Right lung (tissue), 10 donors: ENCODE measurements at places on chromosomes 3 and 15. TPM values are rescaled to one million over a fixed set of nuclear protein-coding genes. Genes with fewer than 3 reads are reported as not detected.

- no peak for DNase-seq
Measured at GRCh38 chr3:171896316-171896715, 53.2 kb downstream of the TMEM212 start.

The NR2F2 gene
- polyA plus RNA-seq = 154 TPM

The UPK1B gene
- 0.24 TPM for polyA plus RNA-seq

DNA sequence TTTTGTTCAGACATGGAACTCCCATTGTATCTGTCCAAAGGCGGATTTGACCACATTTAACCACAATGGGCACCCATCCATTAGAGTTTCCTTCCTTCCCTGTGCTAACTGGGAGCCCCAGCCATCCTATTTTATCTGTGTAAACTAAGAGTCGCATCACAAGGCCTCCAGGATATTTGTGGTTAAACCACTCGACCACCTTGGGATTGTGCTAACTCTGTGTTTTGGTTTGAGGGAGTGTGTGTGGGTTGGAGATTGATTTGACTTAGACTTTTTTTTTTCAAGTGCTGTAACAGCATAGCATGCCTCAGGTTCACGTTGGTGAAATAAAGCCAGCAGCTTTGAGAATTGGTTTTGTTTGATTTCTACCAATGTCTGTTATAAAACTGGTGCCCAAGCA is 100.4 kb upstream of the TP63 start:
- no peak for DNase-seq

DNA sequence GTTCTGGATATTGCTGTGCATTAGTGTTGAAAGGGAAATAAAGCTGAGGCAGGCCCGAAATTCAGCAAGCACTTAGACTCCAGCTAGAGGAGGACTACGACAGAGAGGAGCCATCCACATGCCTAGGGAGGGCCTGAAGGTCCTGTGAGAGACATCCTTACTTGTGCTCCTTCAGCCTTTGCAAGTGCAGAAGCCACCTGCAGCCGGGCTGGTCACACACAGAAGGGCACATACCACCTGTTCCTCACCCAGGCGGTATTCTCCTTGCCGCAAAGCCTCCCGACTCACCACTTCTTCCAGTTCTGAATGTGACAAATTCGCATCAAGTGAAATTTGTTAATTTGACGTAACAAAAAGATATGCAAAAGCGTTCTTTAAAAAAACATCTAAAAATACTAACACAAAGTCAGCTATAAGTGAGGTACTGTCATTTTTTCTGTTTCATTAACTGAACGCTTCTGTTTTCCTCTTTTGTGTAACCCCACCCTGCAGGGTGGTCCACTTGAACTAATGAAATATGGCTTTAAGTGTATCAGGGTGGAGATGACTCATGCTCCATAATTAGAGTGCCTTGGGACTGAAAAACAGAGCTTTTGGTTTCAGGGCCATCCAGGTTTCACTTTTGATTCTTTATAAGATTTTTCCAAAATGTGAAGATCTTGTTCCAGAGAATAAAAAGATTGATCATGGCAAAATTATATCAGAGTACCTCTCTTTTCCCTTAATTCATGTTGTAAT is 467.9 kb upstream of the ATP11B start:
- DNase-seq = no peak

The DNAH1 gene
- polyA plus RNA-seq = 11.1 TPM

- DNase-seq = no peak
Measured at GRCh38 chr3:95705786-95706418, 1108.5 kb upstream of the EPHA6 start.
